ENCODE measurements at places on chromosomes 12 and 14.

DNA sequence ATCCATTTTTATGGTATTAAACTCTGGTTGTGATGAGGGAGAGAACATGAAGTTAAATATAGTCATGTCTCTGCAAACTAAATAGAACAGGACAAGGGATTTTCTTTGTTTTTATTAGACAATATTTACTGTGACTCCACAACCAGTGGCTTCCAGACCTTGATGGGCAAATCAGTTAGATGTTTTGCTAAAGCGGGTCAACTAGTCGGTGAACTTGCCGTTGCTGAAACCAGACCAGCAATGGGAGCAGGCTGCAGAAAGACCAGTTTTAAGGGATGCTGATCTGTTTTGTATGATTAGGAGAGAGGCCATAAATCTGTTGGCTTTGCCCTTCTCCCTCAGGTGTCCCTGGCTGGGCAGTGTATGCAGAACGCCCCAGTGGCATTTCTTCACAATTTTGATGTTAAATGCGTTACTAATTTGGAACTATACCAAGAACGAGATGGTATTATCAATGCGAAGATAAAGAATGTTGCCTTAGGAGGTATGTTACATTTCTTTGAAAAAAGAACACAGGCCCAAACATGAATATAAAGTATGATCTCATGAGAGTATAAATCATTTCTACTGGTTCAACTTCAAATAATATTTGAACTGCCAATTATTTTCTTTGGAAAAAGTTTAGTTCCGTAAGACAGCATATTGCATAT, 19.4 kb downstream of the TCTN2 start:
- DNase-seq: no peak

- DNase-seq: no peak
Observed at GRCh38 chr14:100422556-100423316, 99.6 kb downstream of the SLC25A47 start.

GRCh38 chr14:104968153-104968527, 10.0 kb downstream of the AHNAK2 start:
- no peak for DNase-seq

DNA sequence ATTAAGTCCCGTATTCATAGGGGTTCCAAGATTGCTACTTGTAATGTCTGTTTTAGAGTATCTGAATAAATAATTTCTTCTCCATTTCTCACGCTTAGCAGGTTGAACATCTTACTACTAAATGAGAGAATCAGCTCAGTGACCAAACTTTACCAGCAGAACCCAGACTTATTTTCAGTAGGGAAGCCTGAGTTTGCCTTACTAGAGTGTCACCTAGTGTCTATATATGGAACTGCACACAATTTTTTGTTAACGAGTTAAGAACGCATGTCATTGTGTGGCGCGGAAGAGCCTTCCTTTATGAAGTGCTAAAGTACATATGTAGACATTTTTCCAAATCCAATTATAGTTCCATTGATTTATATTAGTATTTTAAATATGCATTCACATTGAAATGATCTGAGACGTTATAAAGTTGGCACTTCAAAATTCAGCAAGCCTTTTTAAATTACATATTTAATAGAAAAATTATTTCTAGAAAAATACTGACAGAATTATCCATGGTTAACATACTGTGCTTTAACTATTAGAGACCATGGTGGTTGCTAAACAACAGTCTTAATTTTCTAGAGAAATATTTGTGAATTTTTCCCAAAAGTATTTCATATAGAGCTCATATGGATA, 88.3 kb downstream of the RPS29 start:
- peak; percentile 33 for DNase-seq

GRCh38 chr14:28323366-28323765, 443.2 kb upstream of the FOXG1 start:
- DNase-seq: no peak

DNA sequence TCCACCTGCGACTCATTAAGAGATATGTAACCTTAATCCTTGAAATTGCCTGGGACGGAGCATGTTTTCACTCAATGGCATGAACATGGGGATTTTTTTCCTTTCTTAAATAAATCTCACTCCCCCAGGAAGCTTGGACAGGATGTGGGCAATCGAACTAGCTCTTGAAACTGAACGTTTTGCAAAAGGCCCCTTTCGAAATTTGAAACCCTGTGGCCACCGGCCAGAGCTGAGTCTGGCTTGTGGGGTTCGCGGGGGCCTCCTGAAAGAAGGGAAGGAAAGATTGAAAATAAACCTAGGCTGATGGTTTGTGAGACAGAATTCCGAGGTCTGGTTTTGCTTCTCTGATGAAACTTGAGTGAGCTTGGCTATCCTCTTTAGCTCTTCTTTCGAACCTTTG, 101.4 kb upstream of the RTL1 start:
- no peak for DNase-seq

- DNase-seq: no peak
Observed at GRCh38 chr12:125773033-125773640, 707.9 kb downstream of the AACS start.

DNA sequence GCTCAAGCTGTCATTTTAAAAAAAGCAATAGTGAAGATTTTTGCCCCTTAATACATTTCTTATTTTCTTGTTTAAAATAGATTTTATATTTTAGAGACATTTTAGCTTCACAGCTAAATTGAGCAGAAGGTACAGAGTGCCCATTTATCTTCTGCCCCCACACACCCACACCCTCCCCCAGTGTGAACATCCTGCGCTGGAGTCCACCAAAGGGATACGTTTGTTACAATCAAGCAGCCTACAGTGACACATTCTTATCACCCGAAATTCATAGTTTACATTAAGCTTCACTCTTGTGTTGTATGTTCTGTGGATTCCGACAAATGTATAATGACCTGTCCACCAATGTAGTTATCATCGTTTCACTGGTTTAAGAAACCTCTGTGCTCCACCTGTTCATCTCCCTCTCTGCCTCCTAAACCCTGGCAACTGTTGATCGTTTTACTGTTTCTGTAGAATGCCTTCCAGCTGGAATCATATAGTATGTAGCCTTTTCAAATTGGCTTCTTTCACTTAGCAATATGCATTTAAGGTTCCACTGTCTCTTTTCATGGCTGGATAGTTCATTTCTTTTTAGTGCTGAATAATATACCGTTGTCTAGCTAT, 91.0 kb upstream of the TRAF3 start:
- DNase-seq: no peak

- DNase-seq: peak; percentile 77
Observed at GRCh38 chr12:101830367-101831325, at the start of gene GNPTAB. Gene GNPTAB (minus strand): TSS chr12:101830959. CDS start chr12:101830675, 284 bp downstream.

DNA sequence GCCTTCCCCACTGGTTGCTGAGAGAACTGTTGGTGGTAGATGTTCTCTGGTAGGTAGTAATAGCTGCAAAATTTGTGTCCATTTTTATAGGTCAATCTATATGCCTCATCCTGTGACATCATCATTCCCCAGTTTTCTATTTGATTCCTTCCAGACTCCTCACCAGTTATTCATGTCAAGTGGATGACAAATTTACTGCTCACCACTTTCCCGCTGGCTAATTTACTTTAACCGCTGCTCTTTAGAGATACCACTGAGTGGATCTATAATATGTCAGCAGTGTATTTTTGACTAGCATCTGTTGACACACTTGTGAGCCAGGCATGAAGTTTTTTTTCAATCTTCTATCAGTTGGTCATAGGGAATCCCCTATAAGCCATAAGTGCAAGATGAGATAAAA, 24.6 kb downstream of the GPR65 start:
- no peak for DNase-seq

DNA sequence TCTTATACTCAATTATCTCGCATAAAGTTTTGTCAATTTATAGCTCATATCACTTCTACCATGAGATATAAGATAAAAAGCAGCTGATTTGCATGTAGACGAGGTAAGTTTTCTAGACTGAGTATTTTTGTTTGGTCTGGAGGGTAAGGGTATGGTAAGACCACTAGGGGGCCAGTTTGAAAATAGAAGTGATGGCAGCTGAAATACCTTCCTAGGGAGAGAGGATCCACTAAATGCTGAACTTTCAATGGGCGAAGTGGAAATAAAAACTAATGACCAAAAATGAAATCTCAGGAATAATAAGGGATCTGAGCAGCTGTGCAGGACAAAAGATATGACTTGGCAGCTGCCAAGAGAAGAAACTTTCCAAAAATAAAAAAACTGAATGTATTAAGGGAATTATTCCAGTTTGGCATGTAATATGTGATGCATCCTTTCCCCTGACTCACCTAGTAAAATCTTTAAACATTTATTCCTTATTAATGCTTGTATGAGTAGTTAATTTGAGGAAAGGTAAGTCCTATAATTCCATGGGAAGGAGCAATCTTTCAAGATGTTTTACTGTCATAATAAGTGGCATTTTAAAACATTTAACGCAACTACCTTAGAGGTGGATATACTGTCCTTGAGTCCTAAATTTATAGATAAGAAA, 754.5 kb downstream of the C12orf50 start:
- DNase-seq: no peak

DNA sequence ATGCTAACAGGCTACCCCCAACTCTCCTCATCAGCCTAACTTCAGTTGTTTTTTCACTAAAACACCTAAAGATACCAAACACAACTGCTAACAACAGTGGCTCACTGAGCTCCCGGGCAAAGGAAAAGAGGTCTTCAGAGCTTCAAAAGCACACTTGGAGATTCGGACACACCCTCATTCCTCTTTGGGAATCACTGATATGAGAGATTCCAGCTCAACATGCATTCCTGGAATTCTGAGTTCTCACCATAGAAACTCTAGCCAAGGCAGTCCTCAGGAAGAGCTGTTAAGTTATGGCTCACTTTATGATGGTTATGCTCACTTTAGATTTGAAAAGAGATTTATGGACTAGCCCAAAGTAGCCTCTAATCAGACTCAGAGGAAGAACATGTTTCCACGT, 40.1 kb downstream of the STXBP6 start:
- no peak for DNase-seq

DNA sequence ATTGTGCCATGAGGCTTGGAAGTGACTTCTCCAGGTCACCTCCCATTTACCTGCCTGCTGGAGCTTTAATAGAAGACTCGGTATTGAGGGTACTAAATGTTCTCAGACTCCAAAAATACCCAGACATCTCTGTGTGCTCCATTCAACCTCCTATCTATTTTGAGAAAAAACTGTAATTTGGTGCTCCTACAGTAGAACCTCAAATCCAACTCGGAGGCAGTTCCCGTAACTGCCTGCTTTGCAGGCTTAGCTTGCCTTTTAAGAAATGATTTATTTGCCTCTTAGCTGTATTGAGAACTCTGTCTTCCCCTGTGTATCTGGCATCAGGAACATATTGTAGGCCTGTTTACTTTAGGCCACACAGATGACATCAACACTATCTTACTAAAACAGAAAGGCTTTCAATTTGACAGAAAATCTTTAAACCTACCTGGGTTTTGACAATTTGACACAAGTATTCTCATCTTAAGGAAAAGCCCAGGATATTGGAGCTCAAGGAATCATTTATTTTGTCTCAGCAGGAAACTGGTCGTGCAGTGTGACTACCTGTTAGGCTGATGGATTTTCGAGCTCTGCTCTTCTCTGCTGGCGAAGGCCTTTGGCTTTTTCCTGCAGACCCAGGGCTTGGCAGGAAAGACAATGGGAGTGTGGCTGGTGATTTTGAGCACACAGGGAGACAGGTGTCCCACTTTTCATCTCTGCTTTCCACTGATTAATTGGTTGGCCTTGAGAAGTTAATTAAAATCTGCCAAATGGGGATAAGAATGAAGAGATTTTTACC, 314.8 kb downstream of the SNAPC1 start:
- DNase-seq: no peak

- no peak for DNase-seq
Observed at GRCh38 chr12:46209170-46209569, 59.7 kb downstream of the SLC38A1 start.

- DNase-seq: no peak
Observed at GRCh38 chr12:102436867-102437266, 43.5 kb downstream of the IGF1 start.

GRCh38 chr12:102811110-102811737, 105.8 kb downstream of the PAH start:
- no peak for DNase-seq

GRCh38 chr14:66514213-66514612, 6.3 kb downstream of the GPHN start:
- DNase-seq: peak; percentile 96

GRCh38 chr12:106085213-106085612, 53.5 kb downstream of the NUAK1 start:
- no peak for DNase-seq

DNA sequence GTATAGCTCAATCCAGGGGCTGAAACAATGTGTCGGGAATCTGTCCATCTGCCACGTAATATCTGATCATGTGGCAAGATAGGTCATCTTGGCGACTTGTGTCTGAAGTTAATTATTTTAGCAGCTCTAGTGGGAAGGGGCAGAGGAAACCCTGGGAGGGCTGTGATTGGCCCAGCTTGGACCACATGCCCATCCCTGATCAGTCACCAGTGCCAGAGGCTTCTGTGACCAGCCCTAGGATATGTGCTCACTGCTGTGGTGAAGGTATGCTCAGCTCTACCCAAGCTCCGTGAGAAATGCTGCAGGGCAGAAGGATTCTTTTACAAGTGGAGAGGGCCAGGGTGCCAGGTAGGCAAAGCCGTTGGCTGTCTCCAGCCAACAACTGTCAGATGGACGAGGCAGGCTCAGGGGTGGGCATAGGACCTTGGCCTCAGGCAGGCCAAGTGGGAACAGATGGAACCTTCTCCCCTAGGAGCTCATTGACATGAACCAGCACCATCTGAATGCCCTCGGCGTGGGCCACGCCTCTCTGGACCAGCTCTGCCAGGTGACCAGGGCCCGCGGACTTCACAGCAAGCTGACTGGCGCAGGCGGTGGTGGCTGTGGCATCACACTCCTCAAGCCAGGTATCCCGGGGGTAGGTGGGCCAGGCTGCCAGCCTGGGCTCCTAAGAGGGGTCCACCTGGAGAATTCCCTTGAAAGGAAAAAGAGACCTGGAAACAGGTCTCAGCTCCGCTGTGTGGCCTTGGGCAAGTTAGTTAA, 21.1 kb downstream of the MVK start:
- DNase-seq: no peak

- no peak for DNase-seq
Observed at GRCh38 chr12:10386857-10387256, 3.0 kb downstream of the KLRK1 start.

GRCh38 chr12:25058658-25059058, 109.8 kb upstream of the BCAT1 start:
- DNase-seq: no peak

- no peak for DNase-seq
Observed at GRCh38 chr12:39378341-39378740, 64.6 kb downstream of the KIF21A start.

- no peak for DNase-seq
Observed at GRCh38 chr12:76692846-76693245, 71.1 kb upstream of the ZDHHC17 start.

All from SIG-M5 (cell line).